ENCODE measurements at places on chromosomes 12 and 14.

DNA sequence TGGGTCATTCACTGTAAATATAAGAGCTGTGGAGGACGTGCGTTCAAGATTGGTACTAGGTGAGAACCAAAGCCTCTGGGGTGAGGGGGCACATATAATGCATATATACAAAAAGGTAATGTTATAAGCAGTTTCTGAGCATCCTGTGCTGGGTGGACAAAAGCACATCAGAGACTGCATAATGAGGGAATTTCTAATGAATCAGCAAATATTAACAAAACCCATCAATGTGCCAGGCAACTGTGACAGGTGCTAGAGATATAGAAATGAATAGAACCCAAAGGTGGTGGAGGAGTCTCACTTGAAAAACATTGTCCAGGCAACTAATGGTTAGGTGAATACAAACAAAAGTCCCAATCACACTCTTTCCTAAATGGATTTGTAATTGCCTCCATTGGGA is 74.7 kb downstream of the GPR65 start:
- DNase-seq = no peak

- no peak for DNase-seq
These were observed 66.3 kb downstream of the RBM19 start for GRCh38 chr12:113899561-113900471.

DNA sequence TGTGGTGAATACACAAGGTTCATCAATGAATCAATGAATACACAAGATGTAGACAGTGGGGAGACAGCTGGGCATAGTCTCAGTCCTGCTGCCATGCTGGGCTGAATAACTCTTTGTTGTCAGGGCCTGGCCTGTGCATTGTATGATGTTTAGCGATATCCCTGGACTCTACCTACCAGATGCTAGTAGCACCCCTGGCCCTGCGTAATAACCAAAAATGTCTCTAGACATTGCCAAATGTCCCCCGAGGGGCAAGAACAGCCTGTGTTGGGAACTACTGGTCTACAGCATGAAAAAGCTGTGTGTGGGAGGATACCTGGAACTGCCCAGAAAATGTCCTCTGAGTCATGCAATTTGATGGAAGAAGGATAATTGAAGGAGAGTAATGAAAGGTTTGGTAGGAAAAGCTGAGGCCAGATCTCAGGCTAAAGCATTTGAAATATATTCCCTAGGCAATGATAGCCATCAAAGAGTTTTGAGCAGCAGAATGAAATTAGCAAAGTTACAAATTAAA is 128.2 kb downstream of the TMEM30B start:
- DNase-seq = peak; percentile 51

- DNase-seq = peak; percentile 8
These were observed 417.8 kb upstream of the TMTC1 start for GRCh38 chr12:30201301-30202160.

DNA sequence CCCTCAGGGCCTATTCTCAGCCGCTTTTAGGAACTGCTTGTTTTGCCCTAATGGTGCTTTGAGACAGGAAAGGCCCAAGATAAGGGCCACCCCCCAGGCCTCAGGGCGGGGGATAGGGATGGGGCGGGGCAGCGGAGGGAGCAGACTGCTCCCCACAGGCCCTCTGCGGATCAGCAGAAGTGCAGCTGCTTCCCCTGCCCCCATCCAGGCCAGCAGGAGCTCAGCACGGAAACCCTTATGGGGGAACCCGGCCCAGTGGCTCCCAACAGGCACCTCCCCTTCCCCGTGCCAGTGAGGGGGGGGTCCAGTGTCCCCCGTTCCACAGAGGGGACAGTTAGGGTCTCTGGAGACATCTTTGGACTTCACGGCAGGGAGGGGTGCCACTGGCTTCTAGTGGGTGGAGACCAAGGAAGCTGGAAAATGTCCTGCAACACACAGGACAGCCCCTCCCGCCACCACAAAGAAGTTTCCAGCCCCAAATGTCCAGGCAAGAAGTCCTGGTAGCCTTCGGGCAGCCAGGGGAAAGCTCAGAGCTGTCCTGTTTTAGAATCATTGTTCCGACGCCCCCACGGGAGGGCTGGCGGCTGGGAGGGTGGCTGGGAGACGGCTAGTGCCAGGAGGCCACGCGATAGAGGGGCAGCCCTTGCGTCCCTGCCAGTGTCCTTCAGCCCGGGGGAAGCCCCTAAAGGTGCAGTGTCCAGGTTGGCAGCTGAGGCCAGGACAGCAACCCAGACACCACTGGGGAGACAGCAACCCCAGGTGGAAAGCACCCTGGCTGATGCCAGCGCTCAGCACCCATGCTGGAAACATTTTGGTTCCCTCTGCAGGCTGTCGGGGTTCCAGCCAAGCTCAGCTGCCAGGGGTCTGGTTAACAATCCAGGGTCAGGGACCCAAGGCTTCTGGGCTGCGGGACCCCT is 10.4 kb upstream of the GPR132 start:
- peak; percentile 62 for DNase-seq

DNA sequence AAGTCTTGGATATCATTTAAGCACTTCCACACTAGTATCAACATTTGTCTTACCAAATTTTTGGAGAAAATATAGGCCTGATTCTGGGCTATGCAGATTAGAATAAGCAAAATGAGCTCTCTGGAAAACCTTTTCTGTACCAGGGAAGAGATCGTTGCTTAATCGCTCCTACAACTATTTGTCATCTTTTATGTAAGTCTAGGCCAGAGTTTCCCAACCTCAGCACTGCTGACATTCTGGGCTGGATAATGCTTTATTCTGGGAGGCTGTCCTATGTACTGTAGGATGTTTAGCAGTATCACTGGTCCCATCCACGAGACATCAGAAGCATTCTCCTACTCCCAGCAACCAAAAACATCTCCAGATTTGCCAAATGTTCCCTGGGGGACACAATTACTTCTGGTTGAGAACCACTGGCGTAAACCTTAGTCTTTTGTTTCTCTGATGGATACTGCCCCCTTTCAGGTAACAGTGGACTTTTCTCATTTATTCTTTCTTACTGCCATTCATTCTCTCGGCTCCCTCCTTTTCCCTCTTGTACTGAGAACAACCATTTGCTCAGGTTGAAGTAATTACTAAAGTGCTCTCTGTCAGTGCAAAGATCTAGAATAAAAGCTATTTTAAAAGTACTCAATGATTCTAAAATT is 316.9 kb upstream of the E2F7 start:
- DNase-seq = no peak

DNA sequence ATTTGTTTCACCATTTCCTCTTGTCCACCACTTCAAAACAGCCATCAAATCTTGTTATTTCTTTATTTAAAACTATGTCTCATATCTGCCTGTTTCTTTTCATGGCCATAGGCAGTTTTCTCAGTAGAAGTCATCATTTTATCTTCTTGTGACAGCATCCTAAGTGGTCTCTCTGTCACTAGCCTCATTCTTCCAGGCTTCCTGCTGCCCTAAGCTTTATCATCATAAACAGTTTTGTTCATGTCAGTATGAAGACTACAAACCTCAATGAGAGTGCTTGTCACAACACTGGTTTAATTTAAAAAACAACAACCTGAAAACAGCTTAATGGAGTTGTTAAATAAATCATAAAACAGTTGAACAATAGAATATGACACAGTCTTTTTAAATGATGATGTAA is 387.8 kb upstream of the RPL10L start:
- DNase-seq = no peak

GRCh38 chr14:46344327-46344937 is 307.1 kb downstream of the RPL10L start:
- peak; percentile 27 for DNase-seq

DNA sequence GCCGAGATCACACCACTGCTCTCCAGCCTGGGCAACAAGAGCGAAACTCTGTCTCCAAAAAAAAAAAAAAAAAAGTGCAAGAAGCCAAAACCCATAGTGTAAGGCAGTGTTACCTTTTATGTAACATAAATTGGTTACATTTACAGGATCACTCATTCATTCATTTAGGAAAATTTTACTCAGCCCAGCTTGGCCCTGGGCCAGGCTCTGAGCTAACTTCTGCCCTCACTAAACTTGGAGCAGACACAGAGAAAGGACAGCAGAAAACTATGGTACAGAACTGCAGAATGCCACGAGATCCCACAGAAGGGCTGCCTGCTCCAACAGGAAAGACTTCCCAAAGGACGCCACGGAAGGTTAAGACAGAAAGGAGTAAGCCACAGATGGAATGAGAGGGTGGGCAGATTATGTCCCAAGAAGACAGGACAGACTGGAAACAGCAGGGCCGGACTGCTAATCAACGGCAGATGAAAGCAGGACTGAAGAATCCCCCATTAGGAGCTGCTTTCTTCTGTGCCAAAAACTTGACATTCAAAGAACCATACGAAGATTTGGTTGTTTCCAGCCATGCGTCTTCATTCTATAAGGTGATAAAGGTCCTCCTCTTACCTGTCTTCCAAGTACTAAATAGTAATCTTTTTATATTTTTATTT is 18.9 kb downstream of the PPP1R13B start:
- peak; percentile 33 for DNase-seq

Data from BE2C (cell line).